ENCODE measurements at places on chromosomes 7 and 10.

- DNase-seq = peak; percentile 65
These were observed 11.5 kb downstream of the PMS2 start for GRCh38 chr7:5997210-5997808.

DNA sequence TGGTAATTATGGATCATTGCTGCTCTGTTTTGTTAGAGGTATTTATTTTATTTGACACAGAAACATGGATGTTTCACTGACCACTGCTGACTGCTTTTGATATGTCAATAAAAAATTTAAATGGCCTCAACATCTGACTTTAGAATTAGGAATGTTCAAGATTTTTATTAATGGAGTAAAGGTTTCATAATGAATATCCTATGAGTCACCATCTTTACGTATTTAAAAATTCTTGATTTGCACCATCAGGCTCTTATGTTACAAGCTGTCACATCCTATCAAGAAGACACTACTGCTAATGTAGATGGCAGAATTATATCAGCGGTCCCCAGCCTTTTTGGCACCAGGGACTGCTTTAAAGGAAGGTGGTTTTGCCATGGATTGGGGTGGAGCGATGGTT is 578.7 kb upstream of the NRP1 start:
- DNase-seq = peak; percentile 25

- DNase-seq = no peak
These were observed 181.9 kb upstream of the LYZL2 start for GRCh38 chr10:30811276-30812017.

DNA sequence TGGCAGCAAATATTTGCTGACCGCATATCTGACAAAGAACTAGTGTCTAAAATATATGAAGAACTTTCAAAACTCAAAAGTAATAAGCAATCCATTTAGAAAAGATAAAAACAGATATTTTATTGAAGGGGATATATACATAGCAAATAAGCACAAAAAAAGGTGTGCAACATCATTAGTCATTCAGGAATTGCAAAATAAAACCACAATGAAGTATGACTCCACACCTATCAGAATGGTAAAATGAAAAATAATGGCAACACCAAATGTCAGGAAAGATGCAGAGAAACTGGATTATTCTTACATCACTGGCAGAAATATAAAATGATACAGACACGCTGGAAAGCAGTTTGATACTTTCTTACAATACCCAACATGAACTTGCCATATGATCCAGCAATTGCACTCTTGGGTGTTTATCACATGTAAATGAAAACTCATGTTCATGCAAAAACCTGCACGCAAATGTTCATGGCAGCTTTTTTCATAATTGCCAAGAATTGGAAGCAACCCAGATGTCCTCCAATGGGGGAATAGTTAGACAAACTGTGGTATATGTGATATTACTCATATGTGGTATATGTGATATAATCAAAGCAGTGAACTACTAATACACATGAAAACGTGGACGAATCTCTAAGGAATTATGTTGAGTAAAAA is 645.5 kb downstream of the GRID1 start:
- no peak for DNase-seq

- peak; percentile 83 for DNase-seq
These were observed 109.8 kb upstream of the IL6 start for GRCh38 chr7:22617166-22617565.

DNA sequence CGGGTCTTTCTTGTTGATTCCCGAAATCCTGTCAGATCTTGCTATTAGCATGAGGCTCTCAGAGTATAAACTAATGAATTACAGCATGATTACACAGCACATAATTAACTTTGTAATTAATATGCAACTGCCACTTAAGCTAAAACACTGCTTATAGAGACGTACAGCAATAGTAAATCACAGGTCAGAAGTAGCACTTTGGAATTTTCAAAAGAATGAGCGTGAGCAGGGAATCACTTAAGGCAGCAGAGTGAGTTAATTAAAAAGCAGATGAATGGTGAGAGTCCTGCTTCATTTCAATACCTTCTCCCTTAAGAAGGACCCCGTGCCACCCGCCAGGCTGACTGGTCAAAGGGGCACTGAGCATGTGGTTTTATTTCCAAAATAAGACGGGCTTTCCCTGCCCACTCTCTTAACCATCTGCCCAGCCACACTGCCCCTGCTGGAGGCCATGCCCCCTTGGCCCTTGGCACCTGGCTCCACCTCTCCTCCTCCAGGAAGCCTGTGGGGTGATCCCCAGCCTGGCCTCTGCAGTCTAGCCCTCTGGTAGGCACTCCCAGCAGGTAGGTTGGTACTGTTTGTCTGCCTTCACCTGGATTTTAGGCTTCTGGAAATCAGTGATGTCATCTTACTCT is 117.8 kb downstream of the ZMIZ1 start:
- no peak for DNase-seq

GRCh38 chr10:51838471-51838870 is 139.1 kb upstream of the CSTF2T start:
- no peak for DNase-seq

DNA sequence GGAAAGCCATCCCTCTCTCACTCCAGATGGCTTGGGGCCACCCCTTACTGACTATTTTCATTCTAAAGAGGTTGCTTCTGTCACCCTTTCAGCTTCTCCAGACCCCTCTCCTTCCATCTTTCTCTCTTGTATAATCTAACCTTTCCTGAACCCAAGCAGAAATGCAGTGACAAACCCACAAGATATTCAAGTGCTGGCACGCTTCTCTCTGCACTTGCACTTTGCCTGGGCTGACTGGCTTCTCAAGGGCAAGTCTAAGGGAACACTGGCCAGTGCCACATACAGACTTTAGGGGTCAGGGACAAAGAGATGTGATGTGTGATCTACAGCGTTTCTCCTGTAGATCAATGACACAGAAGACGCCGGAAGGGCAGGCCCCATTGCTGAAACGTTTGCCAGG is 150.4 kb upstream of the LANCL2 start:
- DNase-seq = no peak

- no peak for DNase-seq
These were observed 257.8 kb upstream of the PCDH15 start for GRCh38 chr10:55058800-55059199.

- no peak for DNase-seq
These were observed 84.9 kb upstream of the RHOBTB1 start for GRCh38 chr10:61028861-61029361.

GRCh38 chr7:7701527-7701926 is 16.9 kb downstream of the RPA3 start:
- DNase-seq = no peak

GRCh38 chr10:110239892-110240291 is 32.5 kb downstream of the MXI1 start:
- DNase-seq = no peak

DNA sequence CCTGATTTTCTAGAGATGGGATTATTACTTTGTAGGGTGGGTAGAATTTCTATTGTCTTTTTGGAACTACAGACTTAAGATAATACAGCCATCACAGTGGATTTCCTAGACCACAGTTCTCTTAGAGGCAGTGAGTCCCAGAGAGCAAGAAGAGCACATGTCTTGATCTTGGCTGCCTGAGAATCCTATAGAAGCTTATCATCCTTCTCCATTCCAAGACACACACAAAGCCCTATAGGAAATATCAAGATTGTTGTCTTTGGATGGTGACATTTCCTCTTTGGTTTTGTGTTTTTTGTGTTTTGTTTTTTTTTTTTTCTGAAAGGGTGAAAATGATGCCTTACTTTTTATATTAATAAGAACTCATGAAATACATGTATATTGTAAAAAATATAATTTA is 143.1 kb downstream of the AHR start:
- no peak for DNase-seq

GRCh38 chr10:31883397-31883796 is 45.2 kb downstream of the ARHGAP12 start:
- DNase-seq = no peak

DNA sequence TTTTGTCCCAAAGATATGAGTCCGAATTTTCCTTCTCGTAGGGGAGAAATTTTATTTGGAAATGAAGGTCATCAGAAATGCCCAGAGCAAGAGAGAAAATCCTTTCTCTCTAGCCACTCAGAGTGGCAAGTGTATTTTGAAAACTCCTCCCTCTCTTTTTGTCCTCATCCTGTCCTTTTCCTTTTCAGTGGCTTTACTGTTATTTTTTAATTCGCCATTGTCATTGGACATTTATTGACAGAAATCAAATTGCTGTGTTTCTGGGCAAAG is 39.6 kb downstream of the TET1 start:
- no peak for DNase-seq

DNA sequence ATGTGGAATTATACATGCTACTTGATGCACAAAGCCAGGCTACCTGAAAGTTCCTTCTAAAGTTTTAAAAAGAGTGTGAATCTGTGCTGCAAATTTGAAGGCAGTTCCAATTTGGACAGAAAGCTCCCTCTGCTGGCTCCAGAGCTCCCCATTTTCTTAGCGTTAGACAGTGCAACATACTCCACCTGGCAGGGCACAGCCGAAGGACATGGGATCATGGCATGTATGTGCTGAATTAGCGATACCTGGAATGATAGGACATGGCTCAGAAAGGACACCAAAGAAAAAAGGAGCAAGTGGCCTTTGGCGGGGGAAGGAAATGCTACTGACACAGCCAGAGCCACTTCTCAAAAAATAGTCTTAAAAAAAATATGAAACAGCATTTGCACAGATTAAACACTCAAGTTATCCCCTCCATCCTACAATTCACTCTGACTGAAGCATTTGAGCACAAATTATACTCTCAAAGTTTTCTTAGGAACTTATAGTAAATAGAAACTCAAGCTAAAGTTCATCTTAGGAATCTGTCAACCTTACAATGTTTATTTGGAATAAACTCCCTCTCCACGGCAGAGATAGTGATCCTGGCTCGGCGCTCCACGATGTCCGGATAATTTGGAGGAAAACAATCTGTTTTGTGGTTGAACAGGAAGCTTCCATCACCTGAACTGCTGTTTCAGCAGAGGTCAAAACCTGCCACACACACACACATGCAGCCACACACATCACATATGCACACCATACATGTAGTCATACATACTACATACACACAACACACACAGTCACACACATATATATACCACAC is 80.0 kb downstream of the C7orf25 start:
- DNase-seq = peak; percentile 61

- no peak for DNase-seq
These were observed 60.3 kb upstream of the FEZF1 start for GRCh38 chr7:122364761-122365280.

DNA sequence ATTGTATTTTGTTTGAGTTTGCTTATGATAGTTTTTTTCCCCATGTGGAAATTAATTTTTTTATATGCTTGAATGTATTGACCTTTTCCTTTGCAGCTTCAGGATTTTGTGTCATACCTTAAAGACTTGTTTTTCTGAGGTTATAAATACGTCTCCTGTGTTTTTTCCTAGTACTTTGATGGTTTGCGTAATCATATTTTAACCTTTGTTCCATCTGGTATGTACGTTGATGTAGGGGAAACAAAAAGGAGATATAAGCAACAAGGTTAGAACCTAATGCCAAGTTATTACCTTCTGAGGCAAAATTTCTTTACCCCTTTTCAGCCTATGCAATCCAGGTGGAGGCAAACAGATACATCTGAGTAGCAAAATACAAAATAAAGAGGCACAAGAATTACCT is 17.9 kb downstream of the FGL2 start:
- DNase-seq = no peak

- no peak for DNase-seq
These were observed 22.4 kb upstream of the TSGA13 start for GRCh38 chr7:130708766-130709165.

- DNase-seq = no peak
These were observed 910.6 kb downstream of the KCNMA1 start for GRCh38 chr10:76727038-76727437.

DNA sequence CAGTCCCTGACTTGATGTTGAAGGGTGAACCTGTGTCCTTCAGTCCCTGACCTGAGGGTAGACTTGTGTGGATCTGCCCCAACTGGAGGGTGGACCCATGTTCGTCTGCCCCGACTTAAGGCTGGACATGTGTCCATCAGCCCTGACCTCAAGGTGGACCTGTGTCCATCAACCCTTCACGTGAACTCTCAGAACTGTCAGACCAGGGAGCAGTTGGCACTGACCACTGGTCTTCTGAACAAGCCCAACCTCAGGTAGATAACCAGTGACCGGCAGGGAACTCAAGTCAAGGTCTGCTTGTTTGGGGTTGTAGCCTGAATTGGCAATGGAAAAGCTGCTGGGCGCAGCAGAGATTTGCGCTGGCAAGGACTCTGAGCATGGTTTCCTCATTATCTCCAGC is 96.5 kb downstream of the ADCY1 start:
- DNase-seq = no peak

DNA sequence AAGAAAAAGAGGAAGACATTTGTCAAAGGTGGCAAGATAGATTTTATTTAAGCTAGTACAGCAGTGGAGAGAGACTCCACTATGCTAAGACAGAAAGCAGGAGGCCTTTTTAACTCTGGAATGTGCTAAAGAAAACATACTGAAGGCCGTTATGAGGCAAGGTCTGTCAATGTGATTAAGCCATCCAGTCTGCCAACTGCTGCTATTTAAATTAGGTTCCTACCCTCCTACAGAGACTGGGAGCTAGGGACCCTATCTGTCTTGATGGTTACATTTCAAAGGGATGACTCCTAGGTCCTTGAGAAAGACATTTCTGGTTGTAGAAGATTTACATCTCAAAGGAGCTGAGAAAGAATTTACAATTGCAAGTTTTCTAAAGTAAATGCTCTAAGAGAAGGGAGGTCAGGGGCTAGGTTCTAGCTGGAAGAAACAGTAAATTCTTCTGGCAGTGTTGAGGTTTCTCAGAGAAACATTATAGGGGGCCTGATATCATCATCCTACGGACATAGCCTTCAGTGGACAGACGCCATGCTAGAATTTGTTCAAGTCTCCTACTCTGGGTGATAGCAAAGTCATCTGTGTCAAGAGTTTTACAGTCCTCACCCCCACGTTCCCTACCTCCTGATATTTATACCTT is 211.6 kb downstream of the PHF14 start:
- DNase-seq = peak; percentile 75

GRCh38 chr10:78545756-78546155 is 512.1 kb downstream of the RPS24 start:
- DNase-seq = no peak

DNA sequence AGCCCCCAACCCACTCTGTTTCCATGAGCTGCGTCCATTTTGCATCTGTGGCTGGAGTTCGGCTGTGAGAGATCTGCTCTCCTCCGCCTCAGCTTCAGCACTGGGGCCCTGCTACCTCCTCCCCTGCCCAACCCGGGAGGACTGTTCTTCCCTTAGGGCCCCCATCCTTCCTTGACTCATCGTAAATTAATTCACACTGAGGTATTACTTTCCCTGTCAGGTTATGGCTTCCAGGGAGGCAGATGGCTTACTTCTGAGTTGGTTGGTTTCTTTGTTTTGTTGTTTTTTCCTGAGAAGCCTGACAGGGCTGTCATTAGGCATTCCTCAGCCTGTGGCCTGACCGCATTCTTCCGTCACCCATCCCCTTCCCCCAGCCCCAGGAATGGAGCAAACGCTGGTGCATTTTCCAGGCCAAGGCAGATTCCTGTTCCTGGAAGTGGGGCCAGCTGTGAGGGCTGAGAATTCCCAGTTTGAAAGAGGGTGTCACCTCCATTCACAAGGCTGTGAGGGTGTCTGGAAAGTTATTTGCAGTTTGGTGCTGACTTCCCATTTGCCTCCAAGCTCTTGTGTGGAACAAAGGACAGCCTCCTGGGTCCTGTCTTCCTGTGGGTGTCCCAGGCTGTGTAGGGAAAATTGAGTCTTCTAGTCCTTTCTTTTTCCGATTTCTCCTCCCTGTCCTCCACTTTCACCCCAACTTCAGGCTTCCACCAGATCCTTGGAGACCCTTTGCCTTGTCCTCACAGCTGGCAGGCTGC is 11.7 kb downstream of the CPA5 start:
- peak; percentile 100 for DNase-seq
